ENCODE measurements at places on chromosomes 6 and 20.

GRCh38 chr20:48158014-48158413 is 372.7 kb upstream of the SULF2 start:
- no peak for DNase-seq

DNA sequence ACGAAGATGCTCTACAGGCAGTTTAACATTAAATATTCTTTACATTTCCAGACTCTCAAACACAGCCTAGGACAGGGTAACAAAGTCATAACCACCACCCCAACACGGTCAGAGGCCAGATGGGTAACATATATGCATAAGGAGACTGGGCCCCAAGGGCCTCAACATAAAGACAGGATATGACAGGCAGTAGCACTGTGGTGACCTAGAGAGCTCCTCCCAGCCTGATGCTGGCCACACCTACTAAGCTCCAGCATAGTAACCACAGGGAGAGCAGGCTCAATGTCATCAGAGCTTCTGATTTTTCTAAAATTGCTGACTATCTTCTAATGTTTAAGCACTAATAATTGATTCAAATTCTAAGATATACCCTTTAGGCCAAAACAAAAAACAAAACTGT is 21.7 kb downstream of the SMLR1 start:
- no peak for DNase-seq

DNA sequence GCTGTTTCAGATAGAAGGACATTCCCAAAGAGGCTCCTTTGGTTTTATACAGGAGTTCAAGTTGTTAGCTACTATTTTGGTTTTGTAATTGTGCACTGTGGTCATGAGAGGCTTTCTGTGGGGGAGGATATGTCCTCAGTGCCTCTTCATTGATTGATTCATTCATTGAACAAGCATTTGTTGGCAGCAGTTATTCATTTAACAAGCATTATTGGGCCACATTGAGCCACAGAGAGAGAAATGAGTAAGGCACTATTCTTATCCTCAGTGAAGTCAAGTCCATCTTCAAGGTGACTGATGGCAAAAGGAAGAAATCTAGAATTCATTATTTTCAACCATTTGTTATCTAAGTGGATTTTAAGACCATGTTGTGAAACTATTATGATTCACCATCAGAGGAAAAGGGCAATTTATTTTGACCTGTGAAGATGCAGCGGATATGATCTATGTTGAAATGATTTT is 697.2 kb upstream of the CITED2 start:
- no peak for DNase-seq

DNA sequence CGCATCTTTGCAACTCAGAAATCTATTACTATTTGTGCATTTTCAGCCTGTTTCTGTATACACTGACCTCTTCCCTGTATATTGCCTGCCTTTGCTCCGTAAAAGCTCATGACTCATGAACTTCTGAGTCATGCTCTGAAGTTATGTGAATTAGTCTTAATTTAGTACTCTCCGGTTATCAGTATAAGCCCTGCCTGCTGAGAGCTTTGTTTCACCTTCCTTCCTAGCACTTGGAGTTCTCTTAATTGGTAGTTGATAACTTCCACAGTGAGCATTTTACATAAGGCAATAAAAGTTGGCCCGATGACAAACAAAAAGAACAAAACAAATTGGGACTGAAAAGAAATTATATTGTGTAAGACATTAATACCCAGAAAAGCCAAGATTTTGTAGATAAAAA is 231.4 kb downstream of the GJA1 start:
- DNase-seq, result no peak

GRCh38 chr20:2859330-2860121 is 13.8 kb upstream of the PTPRA start:
- DNase-seq, result no peak

GRCh38 chr6:73520688-73521350 is at the start of gene EEF1A1:
Gene EEF1A1 (minus strand): TSS chr6:73521032. CDS start chr6:73520026, 1,006 bp downstream.
- peak; percentile 91 for DNase-seq

DNA sequence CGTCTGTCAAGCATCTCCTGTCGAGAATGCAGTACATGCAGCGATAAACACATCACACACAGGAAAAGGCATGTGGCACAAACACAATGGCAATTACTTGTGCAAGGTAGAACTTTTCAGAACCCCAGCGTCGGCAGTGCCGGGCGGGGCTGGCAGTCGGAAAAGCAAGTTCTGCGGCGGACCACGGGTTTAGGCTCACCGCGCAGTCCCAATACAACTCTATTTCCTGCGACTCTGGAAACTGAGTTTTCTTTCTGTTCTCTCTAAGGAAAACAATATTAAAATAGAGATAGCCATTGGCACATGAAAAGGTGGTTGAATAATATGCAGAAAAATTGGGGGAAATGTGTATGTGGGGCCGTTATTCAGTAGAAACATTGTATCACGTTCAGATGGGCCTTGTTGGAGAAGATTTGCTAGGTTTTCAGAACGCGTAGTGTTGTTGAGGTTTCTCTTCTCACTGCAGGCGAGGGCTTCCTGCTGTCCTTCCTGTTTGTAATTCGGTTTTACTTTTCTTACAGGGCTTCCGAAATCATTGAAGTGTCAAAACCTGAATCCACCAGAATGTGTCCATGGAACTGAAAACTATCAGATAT is 369.5 kb downstream of the THBS2 start:
- DNase-seq, result no peak

GRCh38 chr6:91279740-91280493 is 693.0 kb upstream of the MAP3K7 start:
- DNase-seq, result no peak

DNA sequence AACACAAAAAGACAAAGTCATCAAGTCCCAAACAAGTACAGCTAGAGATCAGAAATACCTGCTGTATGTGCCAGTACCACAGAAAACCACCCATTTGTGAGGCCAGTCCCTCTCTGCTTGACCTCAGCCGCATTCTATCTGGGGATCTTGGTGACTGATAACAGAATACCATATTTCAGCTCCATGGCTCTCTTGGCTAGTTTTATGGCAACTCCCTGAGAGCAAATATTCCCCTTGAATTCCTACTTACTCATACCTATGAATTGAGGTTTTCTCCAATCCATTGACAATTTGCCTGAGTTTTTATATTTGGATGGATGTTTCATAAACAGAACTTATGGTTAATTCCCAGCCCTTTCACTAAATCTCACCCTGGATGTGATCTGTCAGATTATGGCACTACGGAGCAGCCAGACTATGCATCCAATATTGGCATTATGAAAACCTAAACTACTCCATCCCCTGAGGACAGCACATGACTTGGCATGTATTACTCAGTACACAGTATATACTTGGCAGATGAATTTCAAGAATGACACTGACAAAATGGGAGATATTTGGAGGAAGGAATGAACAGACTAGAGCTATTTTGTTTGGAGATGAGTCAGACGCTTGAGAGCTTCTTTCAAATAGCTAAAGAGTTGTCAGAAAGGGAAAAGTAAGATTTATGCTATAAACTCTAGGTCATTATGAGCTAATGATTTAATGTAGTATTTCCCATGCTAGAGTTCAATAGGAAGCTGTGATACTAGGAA is 95.7 kb downstream of the PRDM1 start:
- no peak for DNase-seq

- DNase-seq, result no peak
Observed at GRCh38 chr6:6458172-6458571, 130.3 kb upstream of the LY86 start.

All from NCI-H510A (cell line).